ENCODE measurements at places on chromosomes 1 and 21. TPM values are rescaled to one million over a fixed set of nuclear protein-coding genes. Genes with fewer than 3 reads are reported as not detected.

DNA sequence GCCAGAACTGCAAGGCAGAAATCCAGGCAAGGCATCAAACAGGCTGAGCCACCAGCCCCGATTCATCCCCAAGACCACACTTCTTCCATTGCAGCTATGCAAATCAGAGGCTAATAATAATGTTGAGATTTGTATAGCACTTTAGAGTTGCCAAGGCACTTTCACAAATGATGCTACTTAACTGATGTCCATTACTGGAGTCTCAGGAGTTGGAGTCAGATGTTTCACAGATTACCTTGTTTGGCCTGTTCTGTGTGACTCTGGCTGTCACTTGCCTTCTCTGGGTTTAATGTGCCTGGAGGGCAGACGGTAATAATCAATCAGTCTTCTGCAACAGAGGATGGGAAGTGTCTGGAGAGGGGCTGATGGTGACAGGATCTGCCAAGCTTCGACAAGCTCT is 40.8 kb upstream of the MPZL1 start:
- no peak for DNase-seq

DNA sequence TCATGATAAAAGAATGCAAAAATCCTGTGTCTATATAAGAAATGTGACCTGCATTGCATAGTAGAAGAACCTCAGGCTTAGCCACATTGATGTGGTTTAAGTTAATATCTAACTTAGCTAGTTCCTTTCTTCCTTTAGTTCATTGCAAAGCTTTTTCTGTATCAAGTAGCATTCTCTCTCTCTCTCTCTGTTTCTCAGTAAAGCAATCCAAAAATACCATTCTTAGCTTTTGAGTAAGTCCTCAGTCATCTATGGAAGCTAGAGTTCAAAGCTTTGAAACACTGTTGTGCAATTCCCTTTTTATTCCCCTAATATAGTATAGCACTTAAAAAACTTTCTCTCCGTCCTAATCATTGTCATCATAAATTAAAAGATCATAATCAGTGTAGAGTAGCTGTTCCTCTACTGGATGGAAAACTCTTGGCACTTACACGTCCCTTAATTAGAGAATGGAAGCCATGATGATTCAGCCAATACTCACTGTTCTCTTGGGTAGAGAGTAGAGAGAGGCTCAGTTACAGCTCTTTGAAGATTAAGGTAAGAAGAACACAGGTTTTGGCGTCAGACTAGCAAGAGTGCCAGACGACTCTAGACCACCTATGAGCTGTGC is 350.3 kb upstream of the LYPLAL1 start:
- DNase-seq = no peak

GRCh38 chr1:97691325-97691724 is 229.5 kb downstream of the DPYD start:
- DNase-seq = no peak

Gene LCE6A
- total RNA-seq = not detected

All from OCI-LY7 (cell line).